ENCODE measurements at places on chromosomes 6 and 20.

- no peak for DNase-seq
Measured at GRCh38 chr20:44211177-44212039, 837 bp upstream of the OSER1 start.

DNA sequence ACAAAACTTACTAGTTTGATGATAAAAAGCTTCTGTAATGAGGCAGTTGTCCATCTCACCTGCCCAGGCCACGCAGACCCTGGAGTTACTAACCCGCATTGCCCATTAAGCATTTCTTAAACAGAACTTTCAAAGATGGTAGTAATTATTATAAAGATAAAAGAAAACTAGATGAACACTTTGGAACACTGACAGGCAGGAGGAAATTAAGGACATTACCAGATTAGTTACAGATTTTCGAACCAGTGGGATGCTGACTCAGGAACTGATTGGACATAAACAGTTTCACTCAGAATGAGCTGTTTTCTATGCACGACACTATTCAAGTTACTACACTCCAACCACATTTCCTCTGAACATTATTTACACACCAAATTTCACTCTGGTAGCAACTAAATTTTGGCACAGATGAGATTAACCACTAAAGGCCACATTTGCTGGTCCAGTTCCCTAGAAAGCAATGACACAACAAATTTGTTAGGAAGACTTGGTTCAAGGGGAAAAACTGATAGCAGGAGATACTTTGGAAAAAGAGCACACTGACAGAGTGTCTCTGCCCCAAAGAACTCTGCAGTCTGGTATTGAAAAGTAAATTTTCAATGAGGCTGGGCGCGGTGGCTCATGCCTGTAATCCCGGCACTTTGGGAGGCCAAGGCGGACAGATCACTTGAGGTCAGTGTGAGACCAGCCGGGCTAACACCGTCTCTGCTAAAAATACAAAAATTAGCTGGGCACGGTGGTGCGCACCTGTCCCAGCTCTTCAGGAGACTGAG is 3.0 kb downstream of the ROMO1 start:
- DNase-seq: no peak

- DNase-seq: no peak
Measured at GRCh38 chr6:17679726-17680125, 27.0 kb downstream of the NUP153 start.

DNA sequence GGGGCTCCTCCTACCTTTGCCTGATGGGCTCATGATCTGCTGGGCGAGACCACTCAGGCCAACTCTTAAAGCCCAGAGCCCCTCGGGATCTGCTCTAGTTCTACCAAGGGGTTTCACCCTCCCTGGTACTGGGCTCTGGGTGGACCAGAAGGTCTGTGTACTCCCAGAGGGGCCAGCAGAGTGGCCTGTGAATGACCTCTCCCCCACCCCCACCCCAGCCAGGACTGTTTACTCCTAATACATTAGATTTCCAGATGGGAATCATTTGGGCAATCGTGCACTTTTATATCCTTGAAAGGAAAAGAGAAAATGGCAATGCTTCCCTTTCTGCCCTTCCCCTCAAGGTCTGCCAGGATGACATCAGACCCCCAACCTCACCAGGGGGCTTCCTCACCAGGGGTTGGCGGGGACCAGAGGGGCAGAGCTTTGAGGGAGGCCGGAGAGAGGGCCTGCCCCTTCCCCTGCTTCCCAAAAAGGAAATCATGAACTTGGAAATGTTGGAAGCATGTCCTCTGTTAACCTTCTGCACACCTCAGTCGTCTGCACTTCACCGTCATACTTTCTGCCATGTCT is 37.1 kb upstream of the PMEPA1 start:
- no peak for DNase-seq

DNA sequence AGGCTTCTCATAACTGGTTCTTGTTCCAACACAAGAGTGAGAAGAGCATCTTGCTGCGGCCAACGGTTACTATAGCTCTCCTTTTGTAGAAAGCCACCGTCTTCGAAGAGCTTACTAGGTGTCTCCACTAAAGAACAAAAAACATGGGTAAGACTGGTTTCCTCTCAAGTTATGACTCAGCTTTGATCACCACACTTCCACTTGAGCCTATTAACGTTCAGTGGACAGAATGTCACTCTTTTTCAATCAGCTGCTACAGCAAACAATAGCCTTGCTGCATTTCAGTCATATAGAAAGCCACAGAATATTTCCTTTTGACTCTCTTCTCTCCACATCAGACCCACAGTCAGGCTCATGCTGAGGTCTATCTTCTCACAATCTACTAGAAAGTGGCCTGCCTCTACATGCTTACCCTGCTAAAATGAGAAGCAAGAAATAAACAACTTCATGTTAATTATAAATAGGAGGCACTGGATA is 243.5 kb upstream of the PREP start:
- DNase-seq: peak; percentile 16

DNA sequence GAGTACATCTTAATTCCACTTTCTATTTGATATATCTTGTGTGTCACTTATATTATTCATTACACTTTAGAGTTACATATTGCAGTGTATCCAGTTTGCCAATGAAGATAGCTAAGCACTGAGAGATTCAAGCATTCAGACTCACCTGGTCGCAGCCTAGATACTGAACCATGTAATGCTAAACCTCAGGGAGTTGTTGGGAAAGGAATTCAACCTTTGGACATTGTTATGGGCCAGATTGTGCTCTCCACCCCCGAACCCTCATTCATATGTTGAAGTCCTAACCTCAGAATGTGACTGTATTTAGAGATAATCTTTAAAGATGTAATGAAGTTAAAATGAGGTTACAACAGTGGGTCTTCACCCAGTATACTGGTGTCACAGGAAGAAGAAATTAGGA is 13.8 kb upstream of the KIF16B start:
- no peak for DNase-seq

DNA sequence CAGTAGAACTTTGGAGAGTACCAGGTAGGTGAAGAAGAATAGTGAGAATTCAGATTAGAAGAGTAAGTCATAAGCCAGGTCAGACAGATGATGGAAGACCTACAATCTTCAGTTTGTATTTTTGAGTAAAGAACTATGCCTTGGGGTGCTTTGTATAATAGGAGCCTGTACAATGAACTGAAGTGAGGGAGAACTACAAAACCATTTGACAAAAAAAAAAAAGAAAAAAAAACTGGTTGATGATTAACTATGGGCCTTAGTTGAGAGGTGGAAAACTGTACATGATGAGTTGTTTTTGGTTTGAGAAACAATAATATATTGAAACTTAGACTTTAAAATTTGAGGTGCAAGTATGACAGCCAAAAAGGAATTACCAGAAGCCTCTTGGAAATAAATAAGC is 25.7 kb downstream of the VTA1 start:
- no peak for DNase-seq

DNA sequence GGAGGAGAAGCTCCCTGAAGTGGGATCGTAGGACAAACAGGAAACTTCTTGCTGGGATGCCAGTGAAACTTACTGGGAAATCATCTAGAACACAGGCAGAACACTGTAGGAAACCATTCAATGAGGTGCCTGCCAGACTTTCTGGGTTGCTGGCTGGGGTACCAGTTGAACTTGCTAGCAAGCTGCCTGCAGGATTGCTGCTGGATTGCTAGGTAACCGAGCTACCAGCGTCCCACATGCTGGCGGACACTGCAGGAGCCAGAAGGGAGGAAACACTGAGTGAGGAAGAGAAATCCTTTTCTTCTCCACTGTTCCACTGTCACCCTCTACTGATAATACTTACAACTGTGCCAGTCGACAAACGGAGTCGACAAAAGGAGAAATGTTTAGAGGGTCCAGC is 91.3 kb upstream of the SLC35B3 start:
- DNase-seq: no peak

DNA sequence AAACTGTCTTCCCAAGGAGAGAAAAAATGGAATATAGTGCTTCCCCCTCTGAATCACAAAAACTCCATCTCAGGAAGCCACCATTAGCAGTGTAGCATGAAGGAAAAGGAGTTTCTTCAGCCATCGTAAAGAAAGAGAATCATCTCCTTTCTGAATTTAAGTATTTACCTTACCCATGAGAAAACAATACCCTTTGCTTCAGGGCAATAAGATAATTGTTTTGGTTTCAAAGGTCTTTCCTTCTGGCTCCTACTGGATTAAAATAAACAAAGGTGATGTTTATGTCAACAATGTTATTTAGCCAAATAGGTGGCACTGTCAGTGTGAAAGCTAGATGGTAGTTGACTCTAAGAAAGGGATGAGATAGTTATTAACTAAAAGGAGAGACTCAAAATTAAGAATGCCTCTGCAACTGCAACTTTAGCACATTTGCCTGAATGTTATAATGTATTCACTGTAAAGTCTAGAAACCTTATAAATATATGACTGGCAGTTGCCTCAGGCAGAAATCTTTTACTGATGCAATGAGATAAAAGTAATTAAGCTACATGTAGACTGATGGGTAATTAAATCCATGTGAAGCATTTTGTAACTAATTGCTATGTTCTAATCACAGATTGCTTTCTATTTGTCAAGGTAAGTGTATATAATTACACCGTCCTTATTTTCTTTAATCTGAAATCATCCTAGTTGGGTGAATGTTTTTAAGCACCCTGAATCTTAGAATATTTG is 399.0 kb downstream of the CDKAL1 start:
- no peak for DNase-seq
